ENCODE measurements at places on chromosomes 1 and 21.

GRCh38 chr1:222387007-222387814, 160.7 kb downstream of the HHIPL2 start:
- DNase-seq = no peak

- no peak for DNase-seq
Observed at GRCh38 chr1:23953020-23953419, 6.6 kb upstream of the PNRC2 start.

DNA sequence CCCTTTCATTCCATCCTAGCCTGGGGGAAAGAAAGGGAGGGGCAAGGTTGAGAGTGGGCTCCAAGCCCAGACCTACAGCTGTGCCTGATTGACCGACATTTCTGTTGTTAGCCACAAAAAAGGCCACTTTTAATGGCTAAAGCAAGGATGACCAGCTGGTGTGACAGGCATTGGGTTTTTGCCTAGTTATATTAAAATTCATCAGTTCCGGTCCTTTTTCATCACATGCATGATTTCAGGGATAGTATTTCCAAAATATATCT, 192.3 kb downstream of the ZNF326 start:
- DNase-seq = no peak

DNA sequence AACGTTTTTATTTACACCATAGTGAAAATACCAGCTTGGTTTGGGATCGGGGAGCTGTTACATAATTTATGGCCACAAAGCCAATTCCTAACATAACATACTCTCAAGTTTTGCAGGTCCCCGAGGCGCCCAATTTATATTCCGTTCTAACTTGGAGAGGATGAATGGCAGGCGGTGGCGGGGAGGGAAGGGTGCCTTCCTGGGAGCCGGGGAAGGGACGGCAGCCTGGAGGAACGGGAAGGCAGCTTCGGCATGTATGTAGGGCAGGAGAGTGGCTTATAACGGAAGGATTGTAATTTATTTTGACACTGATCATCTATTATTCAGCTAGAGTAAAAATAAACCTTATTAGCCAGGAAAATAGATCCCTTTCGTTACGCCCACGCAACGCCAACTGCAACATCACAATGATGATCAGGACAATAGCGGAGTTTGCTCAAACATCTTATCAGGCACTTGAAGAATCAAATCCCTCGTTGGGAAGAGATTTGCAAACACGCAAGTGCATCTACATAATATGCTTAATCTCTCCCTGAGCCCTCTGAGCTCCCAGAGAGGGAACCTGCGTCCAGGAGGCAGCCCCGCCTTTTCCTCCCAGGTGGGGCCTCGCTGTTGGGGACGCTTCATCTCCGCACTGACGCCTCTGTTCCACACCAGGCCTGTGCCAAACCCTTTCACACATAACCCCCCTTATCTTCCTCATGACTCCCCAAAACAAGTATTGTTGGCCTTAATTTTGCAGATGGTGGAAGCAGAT, 93.7 kb upstream of the C1orf174 start:
- DNase-seq = no peak

- no peak for DNase-seq
Observed at GRCh38 chr1:25045480-25046193, 115.6 kb upstream of the RUNX3 start.

GRCh38 chr1:164456272-164456671, 102.7 kb upstream of the PBX1 start:
- no peak for DNase-seq

GRCh38 chr1:224432672-224433040, 1.9 kb downstream of the WDR26 start:
- no peak for DNase-seq

DNA sequence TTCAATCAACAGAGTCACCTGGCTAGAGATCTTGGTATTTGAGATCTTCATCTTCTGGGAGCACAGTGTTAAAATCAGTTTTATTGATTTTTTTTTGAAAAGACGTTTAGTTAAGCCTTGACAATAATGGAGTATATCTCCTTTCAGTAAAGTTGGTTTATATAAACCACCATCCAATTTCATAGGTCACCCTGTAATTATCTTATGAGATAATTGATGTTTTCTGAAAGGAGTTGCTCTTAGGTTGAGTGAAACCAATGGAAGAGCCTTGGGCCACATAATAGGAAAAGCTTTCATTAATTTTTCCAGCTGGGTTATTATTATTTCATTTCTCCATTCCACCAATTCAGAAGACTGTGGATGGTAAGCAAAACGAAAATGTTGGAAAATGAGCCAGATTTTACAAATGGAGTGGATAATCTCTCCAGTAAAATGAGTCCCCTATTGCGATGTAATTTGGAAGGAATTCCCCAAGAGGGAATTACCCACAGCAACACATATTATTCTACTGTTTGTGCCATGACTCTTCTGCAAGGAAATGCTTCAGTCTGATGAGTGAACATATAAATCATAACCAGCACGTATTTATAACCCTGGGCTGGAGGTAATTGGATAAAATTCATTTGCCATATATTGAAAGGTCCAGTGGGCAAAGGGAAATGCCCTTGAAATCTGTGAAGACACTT, 46.2 kb upstream of the TINAGL1 start:
- no peak for DNase-seq

DNA sequence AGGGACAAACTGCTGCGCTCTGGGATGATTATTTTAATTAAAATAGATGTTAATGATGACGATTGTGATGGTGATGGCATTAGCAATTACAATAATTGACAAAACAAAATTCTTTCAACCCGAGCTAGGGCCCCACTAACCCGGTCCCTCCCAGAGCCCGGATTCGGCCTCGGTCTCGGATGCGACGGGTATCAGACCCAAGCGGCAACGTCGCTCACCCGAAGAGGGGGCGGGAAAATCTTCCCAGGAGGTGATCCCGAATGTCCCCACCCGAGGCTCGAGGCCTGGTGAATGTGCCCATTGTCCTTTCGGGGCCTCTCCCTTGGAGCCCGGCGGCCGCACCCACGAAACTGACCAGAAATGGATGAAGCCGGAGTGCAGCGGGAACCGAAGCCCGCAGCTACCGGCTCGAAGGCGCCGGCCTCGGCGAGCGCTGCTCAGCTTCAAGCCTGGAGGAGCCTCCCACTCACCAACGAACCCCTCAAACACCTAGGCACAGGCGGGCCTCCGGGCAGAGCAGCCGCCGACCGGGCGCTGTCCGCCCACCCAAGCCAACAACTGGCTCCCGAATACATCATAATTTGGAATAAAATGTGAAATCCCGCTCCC, 1.2 kb downstream of the TAL1 start:
- DNase-seq = no peak
